ENCODE measurements at places on chromosomes 5 and 9.

GRCh38 chr5:83184534-83184933 is 107.2 kb downstream of the XRCC4 start:
- no peak for DNase-seq

DNA sequence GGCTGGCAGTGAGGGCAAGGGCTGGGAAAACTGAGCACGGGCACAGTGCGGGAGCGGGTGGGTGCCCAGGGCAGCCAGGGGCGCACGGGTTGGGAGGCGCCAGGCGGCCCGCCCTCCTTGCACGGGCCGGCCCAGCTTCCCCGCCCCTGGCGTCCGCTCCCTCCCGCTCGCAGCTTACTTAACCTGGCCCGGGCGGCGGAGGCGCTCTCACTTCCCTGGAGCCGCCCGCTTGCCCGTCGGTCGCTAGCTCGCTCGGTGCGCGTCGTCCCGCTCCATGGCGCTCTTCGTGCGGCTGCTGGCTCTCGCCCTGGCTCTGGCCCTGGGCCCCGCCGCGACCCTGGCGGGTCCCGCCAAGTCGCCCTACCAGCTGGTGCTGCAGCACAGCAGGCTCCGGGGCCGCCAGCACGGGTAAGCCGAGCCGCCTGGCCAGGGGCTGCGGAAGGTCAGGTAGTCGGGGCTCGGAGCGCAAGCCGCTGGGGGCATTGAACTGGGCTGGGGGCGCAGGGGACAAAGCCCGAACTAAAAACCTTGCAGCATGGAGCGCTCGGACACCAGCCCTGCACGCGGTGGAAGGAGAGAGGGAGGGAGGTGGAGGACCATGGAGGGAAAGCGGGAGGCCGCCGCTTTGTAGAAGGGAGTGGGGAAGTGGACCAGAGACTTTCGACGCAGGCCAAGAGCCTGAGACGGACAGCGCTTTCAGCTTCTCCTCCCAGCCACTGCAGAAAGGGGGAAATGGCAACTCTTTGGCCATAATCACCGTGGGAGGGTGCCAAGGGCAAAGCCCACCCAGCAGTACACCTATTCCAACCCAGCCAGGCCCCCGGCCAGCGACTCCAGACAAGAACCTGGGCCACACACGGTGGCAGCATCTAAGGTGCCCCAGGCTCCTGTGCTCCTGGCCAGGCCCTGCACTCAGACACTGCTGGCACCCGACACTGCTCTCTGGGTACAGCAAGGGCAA is at the start of gene TGFBI:
TGFBI (plus strand) TSS at position 207 of the 961 bp plus-strand sequence; CDS start at position 275, 68 bp downstream.
- no peak for DNase-seq

- DNase-seq, result no peak
These were observed 39.6 kb upstream of the CEP78 start for GRCh38 chr9:78196258-78196657.

DNA sequence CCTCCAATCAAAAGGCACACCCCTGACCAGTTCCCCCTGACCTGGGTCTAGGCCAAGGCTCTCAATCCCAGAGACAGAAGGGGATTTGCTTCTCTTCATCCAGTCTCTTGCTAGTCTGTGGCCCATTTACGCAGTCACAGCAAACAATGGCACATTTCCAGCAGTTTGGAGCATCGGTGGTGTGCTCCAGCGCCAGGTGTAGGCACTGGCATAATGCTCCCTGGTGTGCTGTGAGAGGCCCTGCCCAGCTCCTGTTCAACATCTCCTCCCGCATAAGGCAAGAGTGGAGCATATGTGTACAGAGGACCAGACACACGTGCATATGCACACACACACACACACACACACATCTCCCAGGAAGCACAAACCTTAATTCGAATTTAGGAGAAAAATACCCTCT is 79.5 kb upstream of the ERCC6L2 start:
- no peak for DNase-seq

DNA sequence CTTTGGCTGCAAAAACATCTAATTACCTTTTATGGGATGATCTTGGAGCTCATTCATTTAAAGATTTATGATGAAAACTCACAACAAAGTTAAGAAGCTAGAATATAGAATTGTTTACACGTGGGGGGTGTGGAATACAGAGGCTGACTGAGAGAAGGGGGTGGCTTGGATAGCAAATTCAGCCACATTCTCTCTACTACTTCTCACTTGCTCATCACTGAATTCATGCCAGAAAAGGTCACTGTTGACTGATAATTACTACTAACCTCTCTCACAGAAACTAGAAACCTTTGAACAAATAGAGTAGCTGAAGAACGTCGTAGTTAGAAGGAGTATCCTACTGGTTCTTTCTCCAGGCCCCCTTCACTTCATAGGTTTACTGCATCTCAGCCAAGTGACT is 808.2 kb downstream of the BRINP1 start:
- no peak for DNase-seq

DNA sequence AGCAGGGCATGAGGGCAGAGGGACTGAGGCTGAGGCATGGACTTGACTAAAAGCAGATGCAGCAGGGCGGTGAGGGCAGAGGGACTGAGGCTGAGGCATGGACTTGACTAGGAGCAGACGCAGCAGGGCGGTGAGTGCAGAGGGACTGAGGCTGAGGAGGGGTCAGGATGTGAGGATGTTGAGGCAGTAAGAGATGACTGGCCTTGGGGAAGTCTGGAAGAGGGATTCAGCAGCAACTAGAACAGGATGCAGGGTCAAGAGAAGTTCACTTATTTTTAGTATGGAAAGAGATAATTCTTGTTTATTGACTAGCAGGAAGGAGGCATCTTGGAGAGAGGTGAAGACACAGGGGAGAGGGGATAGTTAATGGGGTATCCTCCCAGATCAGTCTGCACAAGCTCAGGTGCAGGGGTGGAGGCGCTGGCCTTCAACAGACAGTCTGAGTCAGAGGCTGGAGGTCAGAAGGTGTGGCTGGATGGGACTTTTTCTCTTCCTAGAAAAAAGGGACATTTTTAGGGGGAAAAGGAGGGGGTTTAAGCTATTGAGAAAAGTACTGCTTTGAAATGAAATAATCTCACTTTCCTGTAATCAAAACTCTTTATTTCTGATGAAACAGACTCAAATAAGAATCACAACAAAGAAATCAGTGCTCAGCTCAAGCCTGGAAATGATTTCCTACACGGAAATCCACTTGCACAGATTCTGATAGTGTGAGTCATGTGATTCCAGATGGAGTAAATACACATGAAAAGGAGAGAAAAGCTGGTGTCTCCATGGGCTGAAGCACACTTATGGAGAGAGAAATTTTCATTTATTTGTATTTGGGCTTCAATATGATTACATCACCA is 130.9 kb downstream of the PALM2AKAP2 start:
- DNase-seq, result no peak

- DNase-seq, result peak; percentile 32
These were observed 73.4 kb downstream of the ANGPTL2 start for GRCh38 chr9:127049044-127049443.

DNA sequence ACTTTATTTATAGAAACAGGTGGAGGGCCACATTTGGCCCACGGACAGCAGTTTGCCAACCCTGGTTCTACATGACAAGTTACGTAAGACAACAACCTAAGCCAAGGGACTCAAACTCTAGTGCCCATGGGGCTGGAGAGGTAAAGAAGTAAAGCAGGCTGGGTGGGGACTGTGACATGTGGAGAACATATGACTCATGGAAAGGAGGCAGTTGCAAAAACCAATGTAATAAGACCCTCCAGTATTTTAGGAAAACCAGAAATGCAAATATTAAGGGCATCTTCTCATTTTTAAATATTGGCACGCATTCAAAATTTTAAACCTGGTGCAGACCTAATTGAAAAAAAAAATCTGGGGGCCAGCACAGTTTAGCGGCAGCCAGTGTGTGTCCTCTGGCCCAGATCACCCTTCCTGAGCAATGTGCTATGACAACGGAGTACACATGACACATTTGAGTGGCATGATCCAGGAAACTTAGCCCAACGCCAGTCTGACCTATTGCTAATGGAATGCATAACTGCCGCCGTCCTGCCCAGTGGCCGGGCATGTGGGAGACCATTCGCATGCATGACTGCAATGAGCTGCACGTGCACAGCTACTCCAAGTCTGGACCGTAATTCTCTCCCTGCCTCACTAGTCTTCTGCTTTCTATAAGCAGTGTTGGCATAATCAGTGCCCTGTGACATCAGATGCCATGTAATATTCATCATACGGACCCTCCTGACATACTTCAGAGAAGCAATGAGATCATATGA is 97.2 kb downstream of the SH3TC2 start:
- DNase-seq, result no peak

GRCh38 chr5:126139773-126140172 is 283.4 kb upstream of the GRAMD2B start:
- DNase-seq, result no peak

- peak; percentile 43 for DNase-seq
These were observed 21.9 kb downstream of the CSF2 start for GRCh38 chr5:132095424-132095972.

DNA sequence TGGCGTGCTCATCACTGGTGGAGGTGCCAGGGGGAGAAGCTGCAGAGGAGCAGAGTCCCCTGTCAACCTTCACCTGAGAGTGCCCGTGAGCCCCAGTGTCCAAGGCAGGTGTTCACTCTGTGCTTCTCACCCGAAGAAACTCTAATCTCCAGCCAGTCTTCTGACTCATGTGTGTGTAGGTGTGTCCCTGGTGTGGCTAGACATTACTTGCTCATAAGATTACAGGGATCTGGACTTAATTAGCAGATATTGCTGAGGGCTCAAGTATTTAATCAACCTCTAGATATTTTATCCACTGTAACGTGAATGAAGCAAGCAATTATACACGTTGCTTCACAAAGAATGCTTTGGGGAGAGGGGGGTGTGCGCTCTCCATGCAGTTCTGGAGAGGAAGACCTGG is 72.5 kb downstream of the MED10 start:
- no peak for DNase-seq

GRCh38 chr9:112093147-112093869 is 81.8 kb downstream of the SUSD1 start:
- DNase-seq, result no peak

DNA sequence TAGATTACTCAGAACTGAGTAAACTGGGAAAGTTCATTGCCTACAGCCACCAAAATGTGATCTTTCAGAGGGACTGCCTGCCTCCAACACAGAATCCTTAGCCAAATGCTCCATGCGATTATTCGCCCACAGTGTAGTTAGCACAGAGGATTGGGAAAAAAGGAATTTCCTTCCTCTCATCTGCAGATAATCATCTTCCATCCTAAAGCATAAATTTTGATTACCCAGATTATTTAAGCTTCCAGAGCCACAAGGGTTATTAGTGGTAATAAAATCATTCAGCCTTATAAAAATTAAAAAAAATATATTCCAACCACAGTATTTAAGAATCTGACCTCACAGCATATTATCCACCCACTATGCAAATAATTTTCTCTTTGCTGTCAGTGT is 285.3 kb upstream of the GRAMD2B start:
- no peak for DNase-seq

- DNase-seq, result no peak
These were observed 166.9 kb downstream of the CDC42SE2 start for GRCh38 chr5:131430794-131431193.

- no peak for DNase-seq
These were observed 55.1 kb downstream of the NUP214 start for GRCh38 chr9:131180454-131180853.

- DNase-seq, result no peak
These were observed 449.3 kb downstream of the PRR16 start for GRCh38 chr5:120913396-120913795.

DNA sequence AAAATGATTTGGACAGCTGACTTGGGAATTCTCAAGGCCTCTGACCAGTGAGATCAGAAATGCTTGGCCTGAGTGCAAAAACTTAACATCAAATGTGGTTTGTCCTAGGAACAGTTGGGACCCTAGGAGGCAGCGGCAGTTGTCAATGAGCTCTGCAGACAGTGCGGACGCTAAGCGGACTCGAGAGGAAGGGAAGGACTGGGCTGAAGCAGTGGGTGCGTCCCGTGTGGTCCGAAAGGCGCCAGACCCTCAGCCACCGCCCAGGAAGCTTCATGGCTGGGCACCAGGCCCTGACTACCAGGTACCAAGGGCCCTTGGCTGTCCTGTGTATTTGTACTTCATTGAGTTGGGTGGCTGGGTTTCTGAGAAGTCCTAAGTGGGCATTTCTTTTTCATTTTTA is 43.7 kb upstream of the POMT1 start:
- no peak for DNase-seq

DNA sequence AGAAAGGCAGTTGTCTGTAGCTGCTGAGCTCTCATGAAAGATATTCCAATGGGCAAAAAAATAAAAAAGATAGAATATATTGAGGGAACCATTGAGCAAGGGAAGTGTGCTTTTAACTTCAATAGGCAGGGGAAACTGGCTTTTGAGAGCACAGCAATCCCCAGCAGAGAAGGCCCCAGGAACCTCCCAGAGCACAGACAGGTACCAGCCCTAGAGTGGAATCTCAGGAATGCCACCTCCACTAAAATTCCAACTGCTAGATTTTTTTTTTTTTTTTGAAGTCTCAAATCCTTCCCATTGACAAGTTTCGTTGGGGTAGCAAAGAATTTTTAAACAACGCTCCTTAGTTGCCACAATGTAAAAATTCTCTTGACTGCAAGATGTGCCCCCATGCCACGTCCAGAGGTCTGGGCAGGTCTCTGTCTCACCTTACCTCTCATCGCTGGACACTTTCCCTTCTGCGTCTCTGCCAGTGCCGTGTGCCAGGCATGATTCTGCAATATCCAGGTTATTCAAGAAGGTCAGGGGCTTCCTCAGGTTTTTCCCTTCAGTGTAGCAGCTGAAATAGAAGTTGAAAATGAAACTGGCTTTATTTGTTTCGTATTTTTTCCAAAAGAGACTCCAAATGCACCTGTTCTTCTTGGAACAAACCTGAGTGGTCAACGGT is 64.2 kb upstream of the IRX1 start:
- DNase-seq, result no peak

DNA sequence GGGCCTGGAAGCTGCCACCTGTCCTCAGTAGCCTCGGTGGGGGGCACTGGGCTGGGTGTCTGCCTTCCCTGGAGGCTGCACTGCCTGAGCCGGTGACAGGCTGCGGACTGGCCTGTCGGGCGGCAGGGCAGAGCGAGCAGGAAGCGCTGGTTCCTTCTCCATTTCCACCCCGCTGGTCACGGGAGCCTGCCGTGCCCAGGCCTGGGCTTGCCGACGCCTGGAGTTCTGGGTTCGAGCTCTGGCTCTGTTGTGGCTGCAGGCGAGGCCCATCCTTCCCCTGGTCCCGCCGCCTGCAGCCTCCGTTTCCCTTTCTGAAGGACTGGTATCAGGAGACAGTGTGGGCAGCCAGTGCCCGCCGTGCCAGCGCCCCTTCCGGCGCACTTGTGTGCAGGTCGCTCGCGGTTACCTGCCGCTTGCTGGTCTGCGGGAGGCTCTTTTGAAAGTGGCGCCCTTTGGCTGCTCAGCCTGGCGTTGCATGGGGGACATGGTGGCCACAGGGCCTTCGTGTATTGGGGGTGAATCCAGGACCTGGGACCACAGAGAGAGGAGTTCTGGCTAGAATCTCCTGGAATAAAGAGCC is 34.0 kb downstream of the RXRA start:
- no peak for DNase-seq

- DNase-seq, result no peak
These were observed 65.4 kb upstream of the ANKRD55 start for GRCh38 chr5:56298336-56299090.
